ENCODE measurements at places on chromosomes 16 and 17.
A peak's percentile ranks its signal among the peaks of the same experiment; 100 is the strongest.

DNA sequence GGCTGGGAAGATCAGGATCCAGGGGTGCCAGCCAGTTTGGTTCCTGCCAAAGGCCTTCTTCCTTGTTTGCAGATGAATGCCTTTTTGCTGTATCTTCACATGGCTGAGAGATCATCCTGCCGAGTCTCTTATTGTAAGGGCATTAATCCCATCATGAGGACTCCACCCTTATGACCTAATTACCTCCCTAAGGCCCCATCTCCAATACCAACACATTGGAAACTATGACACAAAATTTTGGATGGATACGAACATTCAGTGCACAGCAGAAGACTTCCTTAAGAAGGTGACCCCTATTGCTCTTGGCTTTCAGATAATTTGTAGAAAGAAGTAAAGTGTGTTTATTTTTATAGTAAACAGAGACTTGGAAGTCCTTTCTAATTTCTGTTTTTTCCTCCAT, 1164.7 kb upstream of the CDH8 start:
- DNase-seq, result no peak

- no peak for DNase-seq
Measured at GRCh38 chr17:72901083-72901482, 191.4 kb downstream of the SLC39A11 start.

DNA sequence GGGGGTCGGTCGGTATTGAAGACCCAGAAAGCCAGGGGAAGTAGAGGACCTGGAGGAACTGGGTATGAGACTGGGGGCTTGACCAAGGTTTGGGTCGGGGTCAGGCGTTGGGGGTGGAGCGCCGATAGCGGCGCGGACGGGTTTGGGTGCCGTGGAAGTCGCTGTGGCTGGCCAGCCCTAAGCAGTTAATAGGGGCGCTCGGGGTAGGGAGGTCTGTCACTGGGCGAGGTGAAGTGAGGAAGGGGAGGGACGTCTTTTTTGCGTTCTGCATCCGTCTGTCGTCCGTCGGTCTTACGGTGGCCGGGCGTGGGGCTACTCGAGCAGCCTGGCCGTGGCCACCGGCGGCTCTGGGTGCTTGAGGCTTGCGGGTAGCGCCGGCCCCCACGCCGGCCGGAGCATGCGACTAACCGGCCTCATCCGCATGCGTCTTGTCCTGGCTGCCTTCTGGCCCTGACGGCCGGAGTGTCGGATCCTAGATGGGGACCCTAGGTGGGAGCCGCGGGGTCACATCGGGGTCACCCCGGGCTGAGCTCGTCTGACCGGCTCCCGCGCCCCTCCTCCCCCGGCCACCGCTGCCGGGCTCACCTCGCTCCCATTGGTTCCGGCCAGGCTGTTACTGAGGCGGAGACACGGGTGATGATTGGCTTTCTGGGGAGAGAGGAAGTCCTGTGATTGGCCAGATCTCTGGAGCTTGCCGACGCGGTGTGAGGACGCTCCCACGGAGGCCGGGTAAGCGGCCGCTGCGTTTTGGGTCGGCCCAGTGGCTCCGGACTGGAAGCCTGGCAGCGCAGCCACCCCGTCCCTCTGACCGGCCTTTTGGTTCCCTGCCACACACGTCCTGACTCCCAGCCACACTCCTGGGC, 10.3 kb upstream of the TMEM88 start:
- peak; percentile 75 for DNase-seq

DNA sequence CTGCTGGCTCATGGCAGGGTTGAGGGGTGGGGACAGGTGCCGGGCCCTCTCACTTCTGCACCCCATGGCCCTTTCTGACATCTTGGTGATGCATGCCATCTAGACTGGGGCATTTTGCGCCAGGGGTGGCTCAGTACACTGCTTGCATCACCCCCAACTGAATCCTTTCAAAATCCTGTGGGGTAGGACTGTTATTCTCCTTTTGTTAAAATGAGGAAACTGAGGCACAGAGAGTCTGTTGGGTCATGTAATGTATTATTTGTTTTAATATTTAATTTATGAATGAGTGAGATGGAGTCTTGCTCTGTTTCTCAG, 9.9 kb downstream of the ADCY7 start:
- no peak for DNase-seq

- DNase-seq, result no peak
Measured at GRCh38 chr16:67470359-67470758, 10.6 kb downstream of the ATP6V0D1 start.

- no peak for DNase-seq
Measured at GRCh38 chr16:9323170-9323569, 231.7 kb downstream of the HAPSTR1 start.

GRCh38 chr16:81593481-81593880, 148.9 kb downstream of the CMIP start:
- DNase-seq, result no peak

DNA sequence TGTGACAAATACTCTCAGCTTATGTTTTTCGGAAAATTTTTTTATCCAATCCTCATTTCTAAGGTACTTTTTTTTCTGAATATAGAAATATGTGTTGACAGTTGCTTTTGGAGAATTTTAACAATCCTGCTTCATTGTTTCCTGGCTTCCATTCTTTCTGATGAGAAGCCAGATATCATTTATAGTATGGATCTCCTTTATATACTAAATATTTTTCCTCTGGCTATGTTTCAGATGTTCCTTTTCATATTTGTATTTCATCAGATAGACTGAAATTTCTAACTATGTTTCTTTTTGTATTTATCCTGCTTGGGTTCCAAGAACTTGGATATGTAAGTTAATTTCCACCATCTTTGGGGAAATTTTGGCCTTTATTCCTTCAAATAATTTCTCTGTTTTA, 138.9 kb upstream of the CDH11 start:
- no peak for DNase-seq

GRCh38 chr16:84340325-84341040, 27.9 kb upstream of the ATP2C2 start:
- DNase-seq, result no peak

DNA sequence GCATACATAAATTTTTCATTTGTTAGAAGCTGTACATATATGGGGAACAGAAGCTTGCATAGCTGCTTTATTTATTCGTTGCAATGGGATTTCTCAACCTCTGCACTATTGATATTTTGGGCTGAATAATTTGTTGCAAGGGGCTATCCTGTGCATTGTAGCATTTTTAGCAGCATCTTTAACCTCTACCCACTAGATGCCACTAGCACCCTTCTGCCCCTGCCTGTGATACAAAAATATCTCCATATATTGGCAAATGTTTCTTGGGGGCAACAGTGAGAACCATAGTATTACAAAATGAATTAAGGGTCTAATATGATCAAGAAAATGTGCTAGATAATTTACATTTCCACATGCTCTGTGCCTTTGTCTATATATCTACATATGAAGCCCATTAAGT, 1401.0 kb downstream of the CDH11 start:
- no peak for DNase-seq

DNA sequence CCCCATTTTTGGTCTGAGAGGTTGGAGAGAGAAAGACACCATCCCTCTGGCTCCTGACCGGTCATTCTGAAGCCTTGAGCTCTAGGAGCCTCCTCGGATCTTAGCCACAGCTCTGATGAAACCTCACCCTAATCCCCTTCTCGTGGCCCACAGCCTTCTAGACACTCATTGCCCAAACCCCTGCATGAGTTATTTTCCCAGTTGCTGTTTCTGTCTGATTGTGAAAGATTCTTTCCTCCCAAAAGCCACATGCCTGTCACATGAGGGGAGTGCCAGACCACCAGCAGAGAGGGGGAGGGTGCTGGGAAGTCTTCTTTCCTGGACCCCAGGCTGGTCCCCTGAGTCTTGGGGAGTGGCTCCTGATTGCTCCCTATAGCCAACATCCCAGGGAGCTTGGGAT, 17.6 kb upstream of the ABR start:
- no peak for DNase-seq

- DNase-seq, result no peak
Measured at GRCh38 chr16:31351246-31351941, 3.6 kb upstream of the ITGAX start.

DNA sequence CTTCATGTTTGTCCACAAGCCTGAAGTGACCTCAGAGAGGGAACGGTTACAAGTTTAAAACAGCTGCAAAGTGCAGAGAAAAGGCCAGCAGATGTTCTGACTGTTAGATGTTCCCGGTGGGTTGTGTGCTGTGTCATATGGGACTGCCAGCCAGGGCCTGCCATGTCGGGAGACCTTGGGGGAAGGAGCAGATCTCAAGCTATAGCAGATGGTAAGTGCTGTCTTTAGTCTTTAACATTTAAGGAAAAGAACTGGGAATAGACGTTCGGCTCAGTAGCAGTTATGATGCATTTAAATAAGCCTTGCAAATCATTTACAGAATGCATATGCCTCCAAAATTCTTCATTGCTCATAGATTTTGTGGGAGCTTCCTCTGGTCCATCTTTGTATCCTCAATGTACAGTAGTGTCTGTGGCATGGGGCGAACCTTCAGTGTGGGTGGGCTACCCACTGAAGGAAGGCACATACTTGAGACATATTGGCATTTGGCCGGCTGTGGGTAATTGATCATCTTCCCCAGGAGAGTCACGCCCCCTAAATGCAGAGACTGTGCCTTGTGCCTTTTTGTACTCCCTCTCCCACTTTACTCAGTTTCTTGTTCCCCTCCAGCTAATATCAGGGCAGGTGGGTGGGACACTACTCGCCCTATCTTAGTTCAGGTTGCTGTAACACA, 131.9 kb downstream of the NPIPB5 start:
- DNase-seq, result no peak

GRCh38 chr16:17453364-17454038, 17.3 kb downstream of the XYLT1 start:
- no peak for DNase-seq

DNA sequence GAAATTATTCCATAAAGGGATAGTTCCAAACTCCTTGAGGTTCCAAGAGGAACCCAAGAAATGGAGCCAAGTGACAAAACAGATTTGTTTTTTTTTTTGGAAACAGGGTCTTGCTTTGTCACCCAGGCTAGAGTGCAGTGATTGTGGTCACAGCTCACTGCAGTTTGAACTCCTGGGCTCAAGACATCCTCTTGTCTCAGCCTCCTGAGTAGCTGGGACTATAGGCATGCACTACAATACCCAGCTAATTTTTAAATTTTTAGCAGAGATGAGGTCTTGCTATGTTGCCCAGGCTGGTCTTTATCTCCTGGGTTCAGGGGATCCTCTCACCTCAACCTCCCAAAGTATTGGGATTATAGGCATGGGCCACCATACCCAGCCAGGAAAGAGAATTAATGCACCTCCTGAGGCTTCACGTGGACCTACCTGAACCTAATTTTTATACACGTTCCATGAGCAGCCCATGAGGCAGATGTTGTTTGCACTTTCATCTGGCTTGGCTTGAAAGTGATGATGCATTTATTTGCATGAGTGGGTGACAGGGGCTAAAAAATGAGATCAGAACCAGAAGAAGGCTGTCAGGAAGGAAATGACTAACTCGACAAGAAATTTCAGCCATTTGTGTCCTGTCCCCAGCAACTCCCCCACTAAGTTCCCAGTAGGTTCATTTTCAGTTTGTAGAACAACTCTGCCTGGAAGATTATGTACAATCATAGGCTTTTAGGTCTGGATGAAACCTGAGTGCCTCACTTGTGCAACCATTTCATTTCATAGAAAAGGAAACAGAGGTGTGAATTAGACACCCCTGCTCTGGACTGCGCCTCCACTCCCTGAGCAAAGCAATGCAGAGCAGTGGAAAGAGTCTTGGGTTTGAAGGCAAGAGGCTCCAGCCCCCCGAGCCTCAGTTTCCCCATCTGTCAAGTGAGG, 10.3 kb upstream of the IRF8 start:
- DNase-seq, result no peak

- DNase-seq, result no peak
Measured at GRCh38 chr17:48745381-48746275, 17.1 kb upstream of the HOXB13 start.

GRCh38 chr16:23651943-23652468, 10.7 kb downstream of the DCTN5 start:
- no peak for DNase-seq

DNA sequence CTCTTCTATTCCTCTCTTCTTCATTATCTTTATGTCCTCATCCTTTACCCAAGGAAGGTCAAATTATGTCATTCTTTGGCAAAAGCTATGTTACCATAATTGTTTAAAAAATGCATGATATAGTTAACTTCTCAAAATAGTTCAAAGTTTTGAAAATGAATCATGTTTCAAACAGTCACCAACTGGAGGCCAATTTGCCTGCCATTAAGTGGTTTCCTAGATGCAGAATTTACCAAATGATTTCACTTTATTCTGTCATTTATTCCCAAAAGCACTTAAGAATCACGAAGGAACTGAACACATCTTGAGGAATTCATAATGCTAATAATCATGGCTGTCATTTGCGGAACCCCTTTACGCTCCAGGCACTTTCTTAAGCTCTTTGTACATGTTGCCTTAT, 190.9 kb upstream of the CDH11 start:
- no peak for DNase-seq

DNA sequence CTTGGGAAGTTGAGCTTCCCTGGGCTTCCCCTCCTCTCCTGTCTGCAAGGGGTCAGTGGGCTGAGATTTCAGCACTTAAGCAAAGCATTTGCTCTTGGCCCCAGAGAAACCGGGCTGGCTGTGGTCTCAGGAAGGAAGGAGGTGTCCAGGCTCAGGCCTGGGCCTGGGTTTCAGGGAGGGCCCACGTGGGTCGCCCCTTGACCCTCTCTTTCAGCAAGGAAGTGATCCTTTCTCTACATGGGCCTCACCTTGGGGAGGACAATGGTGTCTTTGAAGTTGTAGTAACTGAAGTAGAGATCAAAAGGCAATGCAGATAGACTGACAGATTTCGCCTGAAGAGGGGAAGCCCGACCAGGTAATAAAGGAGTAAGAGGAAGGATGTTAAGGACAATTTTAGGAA, 2.7 kb downstream of the NOD2 start:
- DNase-seq, result no peak

- DNase-seq, result peak; percentile 30
Measured at GRCh38 chr17:10737168-10737622, 7.4 kb upstream of the TMEM220 start.

DNA sequence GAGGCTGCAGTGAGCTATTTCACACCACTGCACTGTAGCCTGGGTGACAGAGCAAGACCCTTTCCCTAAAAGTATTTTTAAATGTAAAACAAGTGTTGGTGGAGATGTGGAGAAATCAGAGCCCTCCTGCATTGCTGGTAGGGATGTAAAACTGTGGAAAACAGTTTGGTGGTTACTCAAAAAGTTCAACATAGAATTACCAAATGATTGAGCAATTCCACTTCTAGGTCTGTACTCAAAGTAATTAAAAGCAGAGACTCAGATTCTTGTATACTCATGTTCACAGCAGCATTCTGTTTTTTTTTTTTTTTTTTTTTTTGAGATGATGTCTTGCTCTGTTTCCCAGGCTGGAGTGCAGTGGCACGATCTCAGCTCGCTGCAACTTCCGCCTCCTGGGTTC, 141.8 kb downstream of the PITPNC1 start:
- DNase-seq, result no peak

GRCh38 chr17:4179071-4179470, 36.1 kb downstream of the CYB5D2 start:
- no peak for DNase-seq
